ENCODE measurements at places on chromosomes 6 and 20.
A peak's percentile ranks its signal among the peaks of the same experiment; 100 is the strongest.

- DNase-seq: no peak
These were observed 235.6 kb downstream of the PLCB1 start for GRCh38 chr20:8367689-8368088.

GRCh38 chr6:105374010-105374420, 28.9 kb downstream of the PREP start:
- DNase-seq: no peak

DNA sequence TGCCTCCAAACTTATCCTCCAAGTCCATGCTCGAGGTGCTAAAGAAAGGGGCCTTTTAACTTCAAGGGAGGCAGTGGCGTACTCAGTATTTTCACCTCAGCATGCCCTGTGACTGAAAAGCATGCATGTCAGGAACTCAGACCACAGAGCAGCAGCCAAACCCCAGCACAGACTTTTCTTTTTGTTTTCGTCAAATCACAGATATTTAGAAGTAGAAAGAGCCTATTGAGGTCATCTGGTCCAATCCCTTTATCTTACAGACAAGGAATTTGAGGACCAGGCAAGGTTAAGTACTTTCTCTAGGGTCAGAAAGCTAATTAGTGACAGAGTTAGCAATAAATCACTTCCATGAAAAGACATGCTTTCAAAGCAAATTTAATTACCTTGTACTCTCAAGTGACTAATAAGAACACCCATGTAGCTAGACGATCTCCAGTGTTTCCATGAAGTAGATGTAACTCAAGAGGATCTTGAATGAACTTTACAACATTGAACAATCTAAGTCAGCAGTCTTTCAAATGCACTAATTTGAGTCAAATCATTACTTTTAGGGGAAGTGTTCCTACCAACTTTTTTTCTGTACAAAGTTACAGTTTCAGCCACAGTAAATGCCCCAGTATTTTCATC, 35.9 kb downstream of the MOXD1 start:
- DNase-seq: no peak

- DNase-seq: no peak
These were observed 492 bp upstream of the TBC1D7 start for GRCh38 chr6:13328875-13329183.

DNA sequence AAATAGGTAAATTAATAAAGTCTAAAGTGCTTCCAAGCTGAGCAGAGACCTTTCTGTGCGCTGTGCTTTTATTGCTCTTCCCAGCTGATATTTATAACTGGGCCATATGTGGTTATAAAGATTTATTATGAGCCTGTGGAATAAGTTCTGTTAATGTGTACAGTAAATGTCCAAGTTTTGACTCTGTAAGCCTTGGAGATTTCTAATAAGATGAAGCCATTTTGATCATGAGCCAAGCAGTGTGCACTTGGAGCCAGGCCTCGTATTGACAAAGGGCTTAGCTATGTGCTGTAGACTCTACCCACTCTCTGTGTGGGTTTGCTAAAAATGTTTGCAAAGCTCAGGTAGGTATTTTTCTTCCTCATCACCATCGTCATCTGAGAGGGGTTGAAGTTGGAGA, 361.1 kb downstream of the FOXA2 start:
- DNase-seq: no peak

DNA sequence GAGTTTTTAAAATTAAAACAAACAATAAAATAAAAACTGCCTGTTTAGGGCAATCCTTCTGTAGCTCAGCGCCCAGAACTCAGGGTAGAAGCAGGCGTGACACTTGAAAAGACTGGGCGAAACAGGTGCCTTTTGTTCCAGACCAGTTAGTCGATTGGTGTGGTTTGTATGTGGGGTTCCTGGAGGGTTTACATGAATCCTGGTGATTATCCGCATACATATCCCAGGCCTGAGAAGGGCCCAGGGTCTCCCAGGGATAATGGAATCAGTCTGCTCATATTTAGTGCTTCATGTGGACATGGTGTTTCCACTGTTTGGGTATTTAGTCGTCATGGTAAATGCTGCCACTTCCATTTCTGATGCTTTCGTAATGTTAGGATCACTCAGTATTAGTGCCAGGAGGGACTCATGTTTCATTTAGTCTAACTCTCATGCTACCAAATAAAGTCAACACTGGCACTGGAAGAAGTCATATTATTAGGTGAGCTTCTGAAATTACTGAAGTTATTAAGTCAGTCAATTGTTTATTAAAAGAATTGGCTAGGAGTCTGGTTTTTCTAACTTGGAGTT, 116.5 kb downstream of the SAMD5 start:
- no peak for DNase-seq

DNA sequence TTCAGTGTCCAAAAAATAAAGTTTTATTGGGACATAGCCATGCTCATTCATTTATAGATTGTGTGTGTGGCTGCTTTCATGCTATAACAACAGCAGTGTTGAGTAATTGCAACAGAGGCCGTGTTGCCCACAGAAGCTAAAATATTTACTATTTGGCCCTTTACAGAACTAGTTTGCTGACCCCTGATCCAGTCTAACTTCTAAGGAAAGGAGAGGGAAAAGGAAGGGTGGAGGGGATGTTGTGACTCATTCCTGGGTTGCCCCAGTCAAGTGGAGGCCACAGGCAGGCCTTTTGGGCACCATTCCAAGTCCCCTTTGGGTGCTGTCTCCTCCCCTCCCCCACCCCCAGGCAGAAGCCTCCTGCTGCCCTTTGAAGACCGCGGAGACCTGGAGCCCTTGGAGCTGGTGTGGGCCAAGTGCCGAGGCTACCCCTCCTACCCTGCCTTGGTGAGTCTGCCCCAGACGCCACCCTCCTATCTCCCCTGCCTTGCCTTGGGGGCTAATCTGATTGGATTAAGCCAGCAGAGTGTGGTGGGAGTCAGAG, 28.4 kb downstream of the BRPF3 start:
- DNase-seq: no peak

DNA sequence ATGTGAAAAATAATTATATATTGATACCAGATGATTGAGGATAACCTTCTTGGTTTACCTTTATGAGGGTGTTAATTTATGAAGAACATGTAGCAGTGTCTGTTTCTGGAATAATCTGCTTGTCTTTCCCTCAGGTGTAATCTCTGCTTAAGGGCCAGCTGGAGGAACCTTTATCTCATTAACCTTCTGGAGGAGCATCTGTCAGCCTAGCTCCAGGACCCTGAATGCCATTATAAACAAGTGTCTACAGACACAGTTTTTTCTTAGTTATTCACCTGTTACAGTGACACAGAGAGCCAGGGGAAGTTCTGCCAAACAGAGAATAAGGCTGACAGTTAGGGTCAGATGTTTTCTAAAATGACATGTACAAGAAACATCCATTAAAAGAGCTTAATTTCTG, at the start of gene IMPG1:
TSS of gene IMPG1 (minus strand) at position 101 of the 400 bp plus-strand sequence. CDS start 174 bp downstream, outside the sequence.
- no peak for DNase-seq

DNA sequence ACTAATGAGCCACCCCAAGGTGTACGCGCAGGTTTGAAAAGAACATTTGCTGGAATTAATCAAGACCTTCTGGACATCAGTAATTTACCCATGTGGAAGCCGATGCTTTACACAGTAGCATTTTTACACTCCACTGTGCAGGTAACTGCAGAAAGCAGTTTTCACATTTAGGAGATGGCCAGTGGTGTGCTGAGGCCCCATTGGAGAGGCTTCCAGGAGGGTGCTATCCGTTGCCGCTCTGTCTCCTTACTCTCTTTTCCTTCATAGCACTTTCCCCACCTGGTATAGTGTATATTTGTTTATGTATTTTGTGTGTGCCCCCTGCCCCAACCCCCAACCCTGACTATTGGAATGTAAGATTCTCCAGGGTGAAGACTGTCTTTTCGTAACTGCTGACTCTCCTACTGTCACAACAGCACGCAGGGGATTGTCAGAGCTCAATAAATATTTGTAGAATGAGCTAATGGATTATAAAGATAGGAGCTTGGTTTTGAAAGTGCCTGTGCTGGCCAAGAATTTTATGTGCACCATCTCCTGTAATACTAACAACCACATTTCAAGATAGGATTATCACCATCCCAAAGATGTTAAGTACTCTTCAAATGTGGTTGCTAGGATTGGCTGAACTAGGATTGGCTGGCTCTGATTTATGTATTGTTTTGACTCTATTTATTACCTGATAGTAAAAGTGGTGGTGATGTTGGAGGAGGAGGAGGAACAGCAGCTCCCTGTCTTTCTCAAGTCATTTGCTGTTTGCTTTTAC, 74.0 kb upstream of the GLP1R start:
- DNase-seq: no peak

DNA sequence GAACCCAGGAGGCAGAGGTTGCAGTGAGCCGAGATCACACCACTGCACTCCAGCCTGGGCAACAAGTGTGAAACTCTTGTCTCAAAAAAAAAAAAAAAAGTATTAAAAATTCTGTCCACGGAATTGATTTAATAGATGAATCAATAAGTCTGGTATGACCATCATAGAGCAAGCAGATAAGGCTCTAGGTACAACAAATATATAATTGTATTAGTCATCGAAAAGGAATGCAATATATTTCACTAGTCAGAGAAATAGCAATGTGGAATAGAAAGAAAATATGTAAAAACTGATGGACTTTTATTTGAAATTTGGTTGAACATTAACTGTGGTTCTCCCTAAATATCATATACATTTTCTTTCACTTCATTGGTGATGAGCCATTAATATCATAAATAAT, 476.8 kb upstream of the AGPAT4 start:
- DNase-seq: no peak

GRCh38 chr6:161029195-161029809, 37.7 kb downstream of the MAP3K4 start:
- no peak for DNase-seq

- DNase-seq: peak; percentile 65
These were observed at the start of gene RING1 for GRCh38 chr6:33208091-33208967. Gene RING1 (plus strand): TSS chr6:33208500. CDS start chr6:33208823, 323 bp downstream.

DNA sequence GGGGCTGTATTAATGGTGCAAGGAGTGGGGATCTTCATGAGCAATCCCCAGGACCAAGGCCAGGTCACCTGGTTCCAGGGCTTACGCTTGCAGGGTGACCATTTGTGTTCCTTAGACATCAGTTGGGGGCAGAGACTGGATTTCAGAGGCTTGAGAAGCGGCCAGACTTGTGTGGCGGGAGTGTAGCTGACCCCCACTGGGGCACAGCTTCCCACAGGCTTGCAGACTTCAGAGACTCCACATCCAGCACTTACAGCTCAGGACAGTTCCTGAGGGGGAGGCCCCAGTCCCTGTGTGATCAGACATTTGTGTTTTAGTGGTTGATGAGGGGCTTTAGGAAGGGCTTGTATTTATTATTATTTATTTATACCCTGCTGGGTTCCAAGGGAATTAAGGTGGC, 15.3 kb downstream of the TJAP1 start:
- no peak for DNase-seq

- DNase-seq: no peak
These were observed 289.6 kb downstream of the TBC1D7 start for GRCh38 chr6:13038741-13039190.

All from stimulated activated CD4-positive, alpha-beta T cell treated with anti-CD3 and anti-CD28 coated beads, TNF-alpha, amount 100 ng/mL, for 1 hour (primary cell).